Activated T-cell treated with anti-CD3 and anti-CD28 coated beads for 24 hours (primary cell): ENCODE measurements at places on chromosomes 4 and X.

DNA sequence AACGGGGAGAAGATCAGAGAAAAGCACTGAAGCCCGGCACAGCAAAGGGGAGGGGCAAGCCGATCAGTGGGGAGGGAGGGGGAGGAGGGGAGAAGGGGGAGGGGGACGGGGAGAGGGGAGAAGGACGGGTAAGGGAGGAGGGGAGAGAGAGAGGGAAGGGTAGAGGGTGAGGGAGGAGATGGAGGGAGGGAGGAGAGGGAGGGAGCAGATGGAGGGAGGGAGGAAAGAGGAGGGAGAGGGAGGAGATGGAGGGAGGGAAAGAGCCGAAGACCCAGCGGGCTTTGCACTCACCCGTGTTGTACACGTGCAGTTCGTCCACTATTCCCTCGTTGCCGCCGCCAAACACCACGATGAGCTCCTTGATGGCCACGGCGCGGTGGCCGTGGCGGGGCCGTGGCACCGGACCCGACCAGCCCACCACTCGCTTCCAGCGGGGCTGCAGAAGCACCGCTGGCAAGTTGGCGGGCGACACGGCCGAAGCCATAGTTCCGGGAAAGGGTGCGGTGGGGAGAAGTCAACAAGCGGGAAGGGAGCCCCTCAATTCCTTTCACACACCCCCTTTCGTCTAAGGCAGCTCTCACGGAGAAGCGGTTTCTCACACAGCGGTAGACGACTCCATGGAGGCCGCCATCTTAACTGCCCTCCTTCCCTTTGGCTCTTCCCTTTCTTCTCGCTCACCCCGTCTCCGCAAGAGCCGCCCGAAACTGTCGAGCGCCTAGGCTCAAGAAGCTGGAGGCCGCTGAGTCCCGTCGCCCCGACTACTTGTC, 1.1 kb downstream of the HCFC1 start:
- DNase-seq = no peak

DNA sequence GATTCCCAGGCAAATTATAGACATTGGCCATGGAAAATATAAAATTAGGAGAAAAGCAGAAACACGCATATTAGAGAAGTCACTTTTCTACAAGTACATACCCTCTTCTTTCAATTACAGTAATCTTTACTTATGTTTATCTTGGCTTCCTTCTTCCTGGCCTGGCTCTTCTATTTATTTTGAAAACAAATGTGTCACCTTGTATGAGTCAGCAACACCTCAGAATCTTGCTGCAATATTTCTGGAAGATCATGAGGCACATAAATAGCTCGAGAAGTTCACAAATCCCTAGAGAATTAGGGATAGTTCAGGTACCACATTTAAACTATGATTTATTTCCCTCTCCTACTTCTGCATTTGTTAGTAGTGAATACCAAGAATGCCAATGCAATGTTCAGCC, 124.6 kb downstream of the ANOS1 start:
- DNase-seq = no peak

GRCh38 chr4:139175646-139176301, 1.2 kb downstream of the ELF2 start:
- no peak for DNase-seq

- DNase-seq = no peak
Measured at GRCh38 chr4:151415978-151416377, 7.0 kb downstream of the FHIP1A start.

DNA sequence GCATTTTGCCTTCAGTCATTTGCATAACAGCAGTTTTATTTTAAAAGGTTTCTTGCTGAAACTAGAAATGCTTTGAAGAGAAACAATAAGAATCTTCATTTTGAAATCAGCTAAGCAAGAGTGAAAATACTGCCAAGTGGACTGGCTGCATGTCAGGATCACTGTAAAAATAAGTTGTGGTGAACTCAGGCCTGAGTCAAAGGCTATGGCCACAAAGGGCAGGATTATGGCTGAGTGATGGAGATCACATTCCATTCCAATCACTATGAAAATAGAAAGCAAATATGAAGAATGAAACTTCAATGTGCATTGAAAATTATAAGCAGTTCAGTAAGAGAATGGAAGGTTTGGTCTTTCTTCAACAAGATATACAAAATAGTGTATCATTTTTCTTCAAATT, 224.5 kb downstream of the PCDH18 start:
- no peak for DNase-seq

GRCh38 chrX:124211312-124211942, 121.0 kb upstream of the TEX13D start:
- no peak for DNase-seq

- DNase-seq = no peak
Measured at GRCh38 chr4:95304898-95305297, 243.9 kb downstream of the UNC5C start.

- DNase-seq = no peak
Measured at GRCh38 chr4:3407171-3407771, 34.5 kb upstream of the HGFAC start.

- DNase-seq = no peak
Measured at GRCh38 chrX:83934220-83934619, 73.3 kb downstream of the CYLC1 start.

- no peak for DNase-seq
Measured at GRCh38 chr4:27048429-27049238, 188.0 kb downstream of the STIM2 start.

GRCh38 chr4:131974730-131975129, 1174.4 kb upstream of the PCDH10 start:
- DNase-seq = no peak

DNA sequence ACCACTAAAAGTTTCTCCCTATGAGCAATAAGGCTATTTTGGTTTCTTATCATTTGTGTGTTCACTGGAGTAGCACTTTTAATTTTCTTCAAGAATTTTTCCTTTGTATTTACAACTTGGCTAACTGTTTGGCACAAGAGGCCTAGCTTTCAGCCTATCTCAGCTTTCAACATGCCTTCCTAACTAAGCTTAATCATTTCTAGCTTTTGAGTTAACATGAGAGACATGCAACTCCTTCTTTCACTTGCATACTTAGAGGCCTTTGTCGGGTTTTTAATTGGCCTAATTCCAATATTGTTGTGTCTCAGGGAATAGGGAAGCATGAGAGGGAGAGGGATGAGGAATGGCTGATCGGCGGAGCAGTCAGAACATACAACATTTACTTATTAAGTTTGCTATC, 349.8 kb downstream of the OPHN1 start:
- DNase-seq = no peak

GRCh38 chr4:128371876-128372275, 84.3 kb upstream of the PGRMC2 start:
- DNase-seq = no peak

DNA sequence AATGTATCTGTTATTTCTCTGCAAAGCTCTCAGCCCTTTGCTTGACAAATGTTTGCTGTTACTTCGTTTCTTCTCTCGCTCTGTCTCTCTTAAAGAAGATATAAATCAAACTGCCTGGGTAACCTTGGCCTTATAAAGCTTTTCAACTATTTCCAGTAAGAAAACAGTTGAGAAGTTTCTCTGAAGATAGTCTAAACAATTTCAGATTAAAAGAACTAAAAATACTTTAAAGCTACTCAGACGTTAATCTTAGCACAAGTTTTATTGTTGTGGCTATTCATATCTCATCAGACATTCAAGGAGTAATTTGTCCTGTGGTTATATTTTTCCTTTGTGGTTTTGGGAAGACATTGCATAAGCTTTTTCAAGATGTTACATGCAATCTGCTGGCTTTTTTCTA, 22.6 kb downstream of the HOPX start:
- DNase-seq = no peak

DNA sequence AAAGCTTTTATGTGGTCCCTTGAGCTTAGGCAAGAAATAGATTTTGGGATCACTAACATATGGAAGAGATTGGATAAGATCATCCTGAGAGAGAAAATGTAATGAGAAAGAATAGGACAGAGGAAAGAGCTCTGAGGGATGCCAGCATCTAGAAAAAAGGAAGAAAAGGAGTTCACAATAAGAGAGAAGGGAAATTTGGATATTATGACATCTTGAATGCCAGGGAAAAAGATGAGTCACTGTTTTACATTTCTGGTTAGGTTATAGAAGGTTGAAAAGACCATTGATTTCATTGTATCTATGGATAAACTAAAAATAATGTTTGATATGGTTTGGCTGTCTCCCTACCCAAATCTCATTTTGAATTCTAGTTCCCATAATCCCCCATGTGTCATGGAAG, 208.5 kb downstream of the MAD2L1 start:
- DNase-seq = no peak

GRCh38 chr4:161252520-161253141, 911.2 kb downstream of the FSTL5 start:
- DNase-seq = no peak

GRCh38 chr4:159220353-159220752, 117.5 kb downstream of the RAPGEF2 start:
- no peak for DNase-seq

- no peak for DNase-seq
Measured at GRCh38 chrX:153727123-153727931, 2.7 kb downstream of the ABCD1 start.

- DNase-seq = no peak
Measured at GRCh38 chrX:107979534-107979933, 2.6 kb downstream of the TEX13B start.

DNA sequence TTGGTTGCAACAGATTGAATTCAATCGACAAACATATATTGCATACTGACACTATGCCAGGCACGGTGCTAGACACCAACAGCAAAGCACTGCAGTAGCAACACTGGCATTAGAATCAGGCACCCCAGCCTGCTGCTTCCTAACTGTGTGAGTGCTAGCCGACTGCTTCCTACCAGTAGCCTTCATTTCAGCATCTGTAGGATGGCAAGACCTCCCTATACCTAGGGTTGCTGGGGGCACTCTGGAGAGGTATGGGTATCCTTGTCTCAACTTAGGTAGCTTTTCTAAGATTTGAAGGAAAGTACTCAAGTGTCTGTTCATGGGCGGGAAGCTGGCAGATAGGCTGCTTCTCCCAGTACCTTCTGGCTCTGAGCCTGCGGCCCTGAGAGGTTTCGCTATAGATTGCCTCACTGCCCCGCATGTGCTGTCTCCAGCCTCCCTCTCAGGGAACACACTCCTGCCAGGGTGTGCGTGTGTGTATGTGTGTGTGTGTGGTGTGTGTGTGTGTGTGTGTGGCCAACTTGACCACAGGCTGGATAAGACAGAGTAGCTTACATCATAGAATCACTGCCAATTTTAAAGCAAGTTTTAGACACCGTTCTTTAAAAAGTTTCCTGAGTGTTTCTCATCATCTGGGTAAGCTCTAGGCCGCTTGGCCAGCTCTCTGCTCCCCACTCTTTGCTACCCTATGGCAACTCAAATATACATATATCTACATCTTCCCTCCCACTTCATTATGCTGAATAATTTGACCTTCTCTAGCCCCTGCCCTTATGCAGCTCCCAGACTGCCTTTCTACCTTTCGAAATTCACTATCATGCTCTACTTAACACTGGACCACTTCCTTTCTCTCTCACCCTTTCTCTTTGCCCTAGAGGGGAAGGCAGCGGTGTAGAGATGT, 97.0 kb upstream of the PJA1 start:
- no peak for DNase-seq

DNA sequence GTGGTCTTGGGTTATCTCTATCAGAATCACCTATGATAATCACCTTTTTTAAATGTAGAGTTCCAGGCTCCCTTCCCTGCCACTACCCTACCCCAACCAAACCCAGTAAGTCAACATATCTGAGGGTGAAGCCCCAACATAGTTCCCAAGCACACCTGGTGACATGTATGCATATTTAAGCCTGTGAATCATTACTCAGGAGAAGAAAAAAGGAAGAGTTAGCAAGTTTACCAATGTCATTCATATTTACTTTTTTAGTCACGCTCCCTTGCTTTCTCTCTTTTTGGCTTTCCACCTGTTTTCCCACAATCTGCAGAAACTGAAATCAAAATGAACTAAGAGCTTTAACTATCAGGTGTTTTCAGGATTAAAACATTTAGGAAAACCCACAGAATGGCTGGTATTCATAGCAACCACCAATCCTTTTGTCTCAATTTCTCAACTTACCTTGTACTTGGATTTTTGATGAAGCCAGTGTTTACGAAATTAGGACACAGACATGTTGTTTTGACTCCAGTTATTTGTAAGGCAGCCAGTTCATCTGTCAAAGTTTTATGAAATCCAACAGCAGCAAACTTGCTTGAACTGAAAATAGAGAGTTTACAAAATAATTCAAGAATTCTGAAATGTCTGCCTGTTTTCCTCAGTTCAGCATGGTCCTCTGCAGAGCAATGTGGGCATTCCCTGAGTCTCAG, 34.0 kb downstream of the HSD17B11 start:
- no peak for DNase-seq

GRCh38 chr4:100022792-100023222, 72.7 kb upstream of the H2AZ1 start:
- no peak for DNase-seq

- DNase-seq = no peak
Measured at GRCh38 chrX:120334603-120335002, 23.3 kb upstream of the TMEM255A start.

DNA sequence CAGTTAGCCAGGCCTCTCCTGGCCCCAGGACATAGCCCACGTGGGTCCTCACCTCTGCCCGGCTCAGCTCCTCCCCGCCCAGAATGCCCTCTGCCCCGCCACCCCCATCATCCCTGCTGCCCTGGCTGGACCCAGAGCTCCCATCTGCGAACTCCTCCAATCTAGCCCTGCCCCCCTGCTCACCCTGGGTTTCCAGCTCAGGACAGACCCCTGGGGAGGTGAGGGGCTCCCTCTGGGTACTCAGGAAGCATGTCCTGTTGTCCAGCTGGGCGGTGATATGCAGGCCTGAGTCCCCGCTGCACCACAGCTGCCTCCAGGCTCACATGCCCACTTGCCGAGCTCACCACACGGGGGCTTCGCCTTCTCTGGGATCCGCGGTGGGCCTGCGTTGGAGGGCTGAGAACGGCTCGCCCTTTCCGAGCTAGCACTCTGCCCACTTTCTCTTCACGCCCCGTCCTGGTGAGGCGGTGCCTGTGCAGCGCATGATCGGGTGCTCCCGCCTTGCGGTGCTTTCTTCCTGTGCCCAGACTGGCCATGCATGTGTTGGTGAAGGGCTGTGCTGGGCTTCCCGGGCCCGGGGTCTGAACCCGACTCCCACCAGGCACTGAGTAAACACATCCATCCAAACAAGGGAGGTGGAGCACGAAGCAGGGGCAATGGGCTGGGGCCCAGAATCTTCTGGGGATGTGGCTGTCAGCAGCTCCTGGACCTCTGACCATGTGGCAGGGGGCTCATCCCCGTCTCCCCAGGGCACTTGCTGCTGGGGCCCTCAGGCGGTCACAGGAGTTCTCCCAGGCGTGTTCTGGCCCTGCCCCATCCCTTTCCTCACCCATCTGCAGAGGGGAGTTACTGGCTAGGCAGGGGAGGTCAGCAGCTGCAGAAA, 74.3 kb downstream of the RGS12 start:
- DNase-seq = no peak

GRCh38 chrX:30027636-30028035, 187.7 kb upstream of the MAGEB2 start:
- no peak for DNase-seq

DNA sequence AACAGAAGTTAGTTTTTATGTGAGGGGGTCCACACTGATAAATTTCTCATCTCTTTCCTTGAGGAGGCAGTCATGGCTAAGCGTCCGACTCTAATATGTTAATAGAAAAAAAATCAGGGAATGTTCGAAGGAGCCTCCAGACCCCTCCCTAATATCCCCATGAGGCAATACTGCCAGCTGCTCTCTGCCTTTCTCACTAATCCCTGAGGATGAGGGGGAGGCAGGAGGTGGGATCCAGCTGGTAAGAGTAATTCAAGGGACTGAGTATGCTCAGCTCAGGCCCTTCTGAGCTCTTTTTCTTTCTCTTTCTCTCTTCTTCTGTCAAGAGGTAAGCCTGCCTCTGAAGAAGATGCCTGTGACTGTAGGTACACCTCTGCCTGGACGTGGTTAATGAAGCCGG, 51.7 kb downstream of the PIR start:
- DNase-seq = no peak
